Stimulated activated CD4-positive, alpha-beta T cell treated with anti-CD3 and anti-CD28 coated beads, Interleukin-2, amount 100 ng/mL, for 24 hours (primary cell): ENCODE measurements at places on chromosomes 3 and 15.

GRCh38 chr3:189316296-189317019, 144.7 kb downstream of the TPRG1 start:
- no peak for DNase-seq

GRCh38 chr3:87358066-87358465, 81.7 kb upstream of the POU1F1 start:
- no peak for DNase-seq

DNA sequence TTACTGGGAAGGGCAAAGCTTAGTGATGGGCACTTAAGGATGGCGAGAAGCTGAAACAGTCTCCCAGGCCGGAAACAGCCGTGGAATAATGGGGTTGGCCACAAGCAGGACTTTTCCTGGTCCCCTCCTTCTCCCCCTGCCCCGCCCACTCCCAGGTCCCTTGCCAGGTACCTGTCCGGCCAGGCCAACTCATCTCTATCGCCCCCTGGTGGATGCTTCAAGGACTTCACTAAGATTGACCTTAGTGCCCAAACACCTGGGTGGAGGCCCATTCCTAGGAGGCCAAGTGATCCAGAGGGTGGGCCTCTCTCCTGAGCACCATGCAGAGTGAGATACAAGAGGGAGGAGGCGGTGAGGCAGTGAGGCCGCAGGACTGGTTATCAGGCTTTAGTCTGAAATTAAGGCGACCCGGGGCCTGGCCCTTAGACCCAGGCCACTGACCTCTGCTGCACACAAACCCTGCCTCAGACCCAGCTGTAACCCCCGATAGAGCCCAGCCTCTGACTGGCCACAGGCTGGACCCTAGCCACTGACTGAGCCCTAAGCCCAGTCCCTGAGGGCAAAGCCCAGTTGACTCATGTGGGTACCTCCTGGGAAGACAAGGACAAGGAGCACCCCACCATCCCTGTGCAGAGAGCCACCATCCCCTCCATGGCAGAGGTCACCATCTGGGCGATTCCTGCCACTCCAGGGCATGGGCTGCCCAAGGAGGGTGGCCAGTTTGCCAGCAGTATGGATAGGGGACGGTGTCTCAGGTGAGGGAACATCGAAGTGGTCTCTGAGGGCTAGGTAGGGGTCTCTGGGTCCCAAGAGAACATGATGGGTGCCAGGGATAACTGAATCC, 37.6 kb downstream of the VIPR1 start:
- DNase-seq, result peak; percentile 75

DNA sequence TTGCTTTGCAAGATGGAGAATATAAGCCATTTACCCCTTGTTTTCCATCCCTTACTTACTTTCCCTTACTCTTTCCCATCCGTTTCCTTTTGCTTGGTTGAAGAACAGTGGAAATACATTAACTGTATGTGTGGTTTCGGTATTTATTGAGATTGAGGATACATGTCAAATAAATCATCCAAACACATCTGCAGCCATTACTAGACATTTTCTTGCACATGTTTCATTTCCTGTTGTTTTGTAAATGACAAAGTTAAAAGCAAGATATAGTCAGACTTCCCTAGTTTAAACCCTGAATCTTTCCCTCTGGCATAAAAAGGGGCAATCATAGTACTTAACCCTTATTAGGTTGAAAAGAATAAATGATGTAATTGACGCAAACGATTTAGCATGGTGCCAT, 82.1 kb upstream of the BCHE start:
- DNase-seq, result no peak

DNA sequence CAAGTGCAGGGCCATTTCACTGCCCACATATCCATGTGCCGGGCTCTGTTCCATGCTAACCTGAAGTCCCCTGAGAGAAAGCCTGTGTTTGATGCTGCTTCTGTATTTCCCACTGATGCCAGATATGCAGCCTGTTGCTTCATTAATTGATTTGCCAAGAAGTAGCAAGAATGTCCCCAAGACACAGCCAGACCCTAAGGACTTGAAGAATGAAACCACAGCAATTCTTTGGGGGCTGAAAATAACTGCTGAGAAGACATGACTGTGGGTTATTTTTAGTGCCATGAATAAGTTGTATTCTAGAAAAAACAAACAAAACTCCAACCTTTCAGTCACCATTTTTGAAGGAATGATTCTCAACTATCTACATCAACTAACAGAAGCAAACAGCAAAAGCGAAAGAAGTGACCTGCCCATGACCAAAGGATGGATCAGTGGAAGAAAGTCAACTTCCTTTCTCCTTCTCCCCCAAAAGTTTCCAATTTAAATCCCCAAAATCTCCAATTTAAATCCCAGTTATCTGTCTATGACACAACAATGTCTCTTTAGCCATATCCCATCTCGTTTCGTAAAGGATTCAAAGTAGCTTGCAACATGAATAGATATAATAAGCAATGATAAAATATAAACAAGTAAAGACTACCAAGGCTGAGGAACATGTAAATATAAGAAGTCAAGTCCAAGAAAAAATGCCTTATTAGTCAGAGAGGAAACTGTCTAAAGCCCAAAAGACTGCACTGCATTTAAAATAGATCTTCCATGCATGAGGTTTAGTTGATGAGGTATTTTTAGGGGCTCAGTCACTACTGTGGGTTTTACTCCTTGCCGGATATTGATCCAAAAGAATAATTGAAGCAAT, 226.8 kb downstream of the DTWD1 start:
- DNase-seq, result no peak

GRCh38 chr15:49627407-49627877, 6.6 kb downstream of the DTWD1 start:
- no peak for DNase-seq

- no peak for DNase-seq
These were observed 105.3 kb downstream of the BBX start for GRCh38 chr3:107627962-107628542.

DNA sequence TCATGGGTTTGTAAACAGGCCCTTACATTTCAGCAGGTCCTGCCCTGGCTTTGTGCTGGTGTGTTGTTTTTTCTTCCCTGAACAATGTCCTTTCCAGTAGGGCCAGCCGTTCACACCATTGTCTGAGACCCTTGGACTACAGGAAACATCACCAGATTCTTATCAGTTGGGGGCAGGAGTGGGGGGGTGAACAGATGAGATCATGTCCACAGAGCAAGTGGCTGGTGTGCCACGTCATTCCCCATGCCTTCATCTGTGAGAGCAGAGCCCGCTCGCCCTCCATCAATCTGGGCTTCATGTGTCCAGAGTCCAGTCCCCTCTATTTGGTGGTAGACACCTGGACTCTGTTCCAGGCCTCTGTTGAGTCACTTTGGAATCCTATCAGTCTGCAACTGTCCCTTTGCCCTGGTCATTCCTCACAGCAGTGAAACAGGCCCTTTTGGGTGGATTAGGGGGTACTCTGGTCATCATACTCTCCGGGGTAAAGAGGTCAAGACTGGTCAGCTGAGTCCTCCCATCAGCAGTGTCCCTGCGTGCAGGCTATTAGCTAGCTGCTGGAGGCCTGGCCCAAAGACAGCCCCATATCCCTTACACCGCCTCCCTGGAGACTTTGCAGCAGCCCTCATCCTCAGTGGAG, 15.0 kb downstream of the SEMA3G start:
- DNase-seq, result no peak

DNA sequence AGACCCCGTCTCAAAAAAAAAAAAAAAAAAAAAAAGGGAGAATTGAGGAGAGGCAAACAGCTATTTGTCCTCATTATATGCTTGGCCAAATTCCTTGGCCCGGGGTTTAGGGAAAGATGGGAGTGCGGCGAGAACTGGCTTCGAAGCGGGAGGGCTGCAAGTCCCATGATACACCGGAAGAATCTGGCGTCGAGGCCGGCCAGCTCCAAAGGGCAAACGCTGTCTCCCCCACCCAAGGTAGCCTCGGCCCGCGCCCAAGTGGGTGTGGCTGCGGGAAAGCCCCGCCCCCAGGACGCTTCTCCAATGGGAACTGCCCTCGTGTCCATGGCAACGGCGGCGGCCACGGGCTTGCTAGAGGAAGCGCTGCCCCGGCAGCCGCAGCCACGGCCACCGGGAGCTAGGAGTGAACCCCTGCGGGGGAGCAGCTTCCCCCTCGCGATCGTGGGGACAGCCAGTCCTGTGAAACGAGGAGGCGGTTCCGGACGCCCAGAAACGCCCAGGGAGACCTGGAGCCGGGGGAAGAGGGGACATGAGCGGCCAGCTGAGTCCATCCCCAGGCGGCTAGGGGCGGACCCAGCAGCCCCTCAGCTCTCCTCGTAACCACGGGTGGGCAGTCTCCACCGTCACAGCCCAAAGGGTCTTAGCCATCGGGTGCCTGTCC, at the start of gene TTLL13:
Gene TTLL13, plus strand, starts transcription at position 354 of the 661 bp plus-strand sequence. CDS start 1,075 bp downstream, outside the sequence.
- DNase-seq, result peak; percentile 96

GRCh38 chr3:159992589-159992988, 4.0 kb downstream of the IL12A start:
- no peak for DNase-seq

DNA sequence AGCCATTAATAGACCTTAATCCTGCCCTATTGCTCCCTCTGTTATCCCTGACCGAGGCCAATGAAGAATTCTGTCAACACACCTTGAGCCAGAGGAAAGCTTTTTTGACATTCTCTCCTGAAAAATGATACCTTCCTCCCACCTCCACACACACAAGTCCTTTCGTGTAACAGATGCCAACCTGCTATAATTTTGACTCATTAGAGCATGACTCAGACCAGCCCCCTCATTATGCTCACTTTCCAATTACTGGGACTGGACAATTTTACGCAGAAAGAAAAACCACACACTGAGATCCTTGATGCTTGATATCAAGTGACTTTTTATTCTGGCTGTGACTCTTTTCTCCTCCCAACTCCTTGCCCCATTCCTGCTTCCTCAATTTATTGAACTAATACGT, 50.9 kb downstream of the LSAMP start:
- no peak for DNase-seq
